ENCODE measurements at places on chromosomes 3 and 15.

DNA sequence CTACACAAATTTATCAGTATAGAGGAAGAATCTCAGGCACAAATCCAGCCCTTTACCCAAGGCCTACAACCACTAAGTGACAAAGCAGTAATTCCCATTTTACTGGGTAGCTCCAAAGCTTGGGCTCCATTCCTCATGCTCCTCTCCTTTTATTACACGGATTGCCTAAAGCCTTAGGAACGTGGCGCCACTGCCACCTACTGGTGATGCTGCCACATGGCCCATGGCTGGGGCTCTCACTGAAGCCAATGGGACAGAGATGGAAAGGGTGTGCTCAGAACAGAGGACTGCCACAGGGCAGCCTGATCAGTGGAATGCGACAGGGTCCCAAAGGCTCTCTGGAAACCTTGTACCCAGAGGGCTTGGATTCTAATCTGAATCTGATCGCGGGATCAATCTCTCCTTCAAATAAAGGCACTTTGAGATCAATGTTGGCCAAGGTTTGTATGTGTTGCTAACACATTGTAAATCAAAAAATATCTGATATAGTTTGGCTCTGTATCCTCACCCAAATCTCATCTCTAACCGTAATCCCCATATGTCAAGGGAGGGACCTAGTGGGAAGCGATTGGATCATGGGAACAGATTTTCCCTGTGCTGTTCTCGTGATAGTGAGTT is 33.5 kb upstream of the LYZL4 start:
- DNase-seq: peak; percentile 81

DNA sequence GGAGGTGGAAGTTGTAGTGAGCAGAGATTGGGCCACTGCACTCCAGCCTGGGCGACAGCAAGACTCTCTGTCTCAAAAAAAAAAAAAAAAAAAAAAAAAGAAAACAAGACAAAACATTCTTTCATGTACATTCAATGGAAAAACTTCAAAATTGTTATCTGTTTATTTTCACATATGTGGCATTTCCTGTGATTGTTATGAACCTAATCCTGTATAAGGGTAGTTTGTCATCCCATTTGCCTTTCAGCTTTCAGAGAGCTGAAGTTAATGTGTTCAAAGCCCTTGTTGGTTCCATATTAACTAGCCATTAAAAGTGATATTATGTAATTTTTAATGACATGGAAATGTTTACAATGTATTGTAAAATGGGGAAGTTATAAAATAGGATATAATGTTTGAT is 17.3 kb upstream of the NCK1 start:
- DNase-seq: peak; percentile 54

- no peak for DNase-seq
These were observed 302.8 kb downstream of the ROBO2 start for GRCh38 chr3:77342688-77343087.

DNA sequence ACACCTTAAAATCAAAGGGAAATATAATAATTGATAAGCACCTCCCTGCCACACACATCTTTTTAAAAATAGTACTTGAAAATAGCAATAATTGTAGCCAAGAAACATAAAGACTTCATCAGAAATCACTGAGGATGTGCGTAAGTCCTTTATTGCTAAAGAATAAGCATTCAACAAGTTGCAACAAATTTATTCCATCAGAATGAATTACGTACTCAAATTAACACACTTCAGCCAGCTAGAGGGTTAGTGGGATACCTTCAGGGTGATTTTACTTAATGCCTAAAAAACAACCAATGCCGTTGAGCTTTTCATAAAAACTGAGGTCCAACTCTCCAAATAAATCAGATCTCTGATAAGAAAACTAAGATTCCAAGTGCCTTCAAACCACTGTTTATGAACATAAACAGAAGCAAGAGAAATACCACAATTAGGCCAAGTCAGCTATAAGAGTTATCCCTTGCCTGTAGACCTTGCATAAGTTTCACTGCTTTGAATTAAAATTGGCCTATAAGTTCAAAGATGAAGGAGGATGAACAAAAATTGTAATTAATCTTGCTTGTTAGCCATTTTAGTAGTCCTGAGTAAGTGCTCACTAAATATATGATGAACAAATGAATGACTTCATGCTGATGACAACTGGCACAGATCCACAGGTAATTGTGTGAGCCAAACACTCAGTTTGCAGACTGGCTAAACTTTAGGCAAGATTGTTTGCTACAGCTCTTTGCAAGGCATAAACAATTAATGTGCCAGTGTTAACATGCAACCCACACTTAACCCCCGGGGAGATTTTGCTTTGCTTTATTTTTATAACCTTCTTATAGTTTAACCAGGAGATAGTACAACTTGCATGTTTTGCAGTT is 375.1 kb upstream of the THBS1 start:
- no peak for DNase-seq

GRCh38 chr3:39716849-39717248 is 92.6 kb upstream of the MYRIP start:
- DNase-seq: no peak

- DNase-seq: no peak
These were observed 40.2 kb downstream of the SLC9A9 start for GRCh38 chr3:143808030-143808429.

GRCh38 chr15:81785181-81785580 is 260.6 kb downstream of the MEX3B start:
- DNase-seq: no peak
